Daoy (cell line): ENCODE measurements at places on chromosomes 3 and 15. TPM values are rescaled to one million over a fixed set of nuclear protein-coding genes. Genes with fewer than 3 reads are reported as not detected.

ASB14 gene
- not detected in 2 replicates for total RNA-seq

RYR3 gene
- total RNA-seq = 0.74 and 4.7 TPM in 2 replicates

- no peak for DNase-seq
These were observed 14.7 kb upstream of the EPB42 start for GRCh38 chr15:43235536-43235935.

DNA sequence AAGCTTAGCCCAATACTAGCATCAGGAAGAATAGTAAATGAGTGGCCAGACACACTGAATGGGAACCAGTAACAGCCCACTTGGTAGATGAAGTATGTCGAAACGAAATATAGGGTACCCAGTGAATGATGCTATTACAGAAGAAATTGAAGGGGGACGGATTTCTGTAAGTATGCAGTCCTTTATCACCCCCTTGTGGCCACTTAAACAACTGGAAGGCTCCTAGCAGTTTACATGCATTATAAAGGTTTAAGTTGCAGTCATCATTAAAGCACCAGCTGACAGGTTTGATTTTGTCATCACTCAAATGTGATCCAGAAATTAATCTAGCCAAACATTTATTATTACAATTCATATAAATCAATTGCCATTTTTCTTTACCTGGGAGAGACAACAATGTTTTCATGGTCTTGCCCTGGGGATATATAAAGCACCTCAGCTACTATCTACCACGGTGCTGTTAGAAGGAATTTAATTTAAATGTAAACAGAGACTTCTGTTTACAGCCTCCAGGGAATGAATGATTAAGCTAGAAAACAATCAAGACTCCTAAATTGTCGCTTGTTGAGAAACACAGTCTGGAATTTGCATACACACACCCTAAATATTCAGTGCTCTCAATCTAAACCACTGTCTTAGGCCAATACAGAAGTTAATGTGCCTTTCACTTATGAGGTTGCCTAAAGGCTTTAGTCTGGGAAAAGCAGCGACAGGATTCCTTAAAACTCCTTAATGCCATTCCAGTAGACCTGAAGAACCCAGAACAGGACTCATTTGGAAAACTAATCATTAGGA is 7.8 kb downstream of the EIF1B start:
- DNase-seq = peak; percentile 41
